Ascending aorta (tissue), 2 donors: ENCODE measurements at places on chromosomes 1 and 21. TPM values are rescaled to one million over a fixed set of nuclear protein-coding genes. Genes with fewer than 3 reads are reported as not detected.
A peak's percentile ranks its signal among the peaks of the same experiment; 100 is the strongest.

Gene DSCAM
- not detected for total RNA-seq

Gene BRDT
- not detected for total RNA-seq

Gene PLCH2
- not detected for total RNA-seq

- no peak overlapping the region for H3K27ac ChIP-seq
- H3K4me3 ChIP-seq = no peak overlapping the region
- H3K4me1 ChIP-seq = peaks cover 4% of the 10 kb centered on the region
- DNase-seq = no peak
- H3K27me3 ChIP-seq = no peaks in the 10 kb centered on the region
Observed at GRCh38 chr1:207308451-207309190, 12.9 kb upstream of the CD55 start.

- no peaks in the 10 kb centered on the region for H3K27me3 ChIP-seq
- no peak overlapping the region for H3K4me3 ChIP-seq
- no peaks in the 10 kb centered on the region for H3K4me1 ChIP-seq
- DNase-seq = no peak
- H3K36me3 ChIP-seq = no peaks in the 10 kb centered on the region
Observed at GRCh38 chr1:55572878-55573734, 357.9 kb upstream of the USP24 start.

DNA sequence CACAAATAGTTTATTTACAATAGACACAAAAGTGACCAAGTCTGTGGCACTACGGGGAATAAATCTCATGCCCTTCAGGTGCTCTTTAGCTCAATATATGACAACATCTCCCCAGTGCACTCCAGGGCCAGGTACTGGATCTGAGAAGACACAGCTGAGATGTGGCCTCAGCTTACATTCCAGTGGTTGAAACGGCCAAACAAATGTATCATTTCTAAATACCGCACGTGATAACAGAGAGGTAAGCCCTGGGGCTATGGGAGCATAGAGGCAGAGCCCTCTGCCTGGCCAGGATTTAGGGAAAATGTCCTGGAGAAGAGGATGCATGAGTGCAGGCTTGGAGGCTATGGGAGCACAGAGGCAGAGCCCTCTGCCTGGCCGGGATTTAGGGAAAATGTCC, 630.5 kb downstream of the SMYD3 start:
- H3K4me3 ChIP-seq = no peak overlapping the region
- no peak overlapping the region for H3K27ac ChIP-seq
- H3K27me3 ChIP-seq = no peaks in the 10 kb centered on the region
- H3K36me3 ChIP-seq = no peaks in the 10 kb centered on the region

- peak overlapping the region; percentile 80 for H3K27ac ChIP-seq
- peaks cover 30% of the 10 kb centered on the region for H3K4me1 ChIP-seq
- no peak for DNase-seq
- H3K27me3 ChIP-seq = no peaks in the 10 kb centered on the region
- H3K4me3 ChIP-seq = peak overlapping the region; percentile 82
- H3K36me3 ChIP-seq = no peaks in the 10 kb centered on the region
Observed at GRCh38 chr1:27153927-27154358, 982 bp downstream of the SLC9A1 start.

DNA sequence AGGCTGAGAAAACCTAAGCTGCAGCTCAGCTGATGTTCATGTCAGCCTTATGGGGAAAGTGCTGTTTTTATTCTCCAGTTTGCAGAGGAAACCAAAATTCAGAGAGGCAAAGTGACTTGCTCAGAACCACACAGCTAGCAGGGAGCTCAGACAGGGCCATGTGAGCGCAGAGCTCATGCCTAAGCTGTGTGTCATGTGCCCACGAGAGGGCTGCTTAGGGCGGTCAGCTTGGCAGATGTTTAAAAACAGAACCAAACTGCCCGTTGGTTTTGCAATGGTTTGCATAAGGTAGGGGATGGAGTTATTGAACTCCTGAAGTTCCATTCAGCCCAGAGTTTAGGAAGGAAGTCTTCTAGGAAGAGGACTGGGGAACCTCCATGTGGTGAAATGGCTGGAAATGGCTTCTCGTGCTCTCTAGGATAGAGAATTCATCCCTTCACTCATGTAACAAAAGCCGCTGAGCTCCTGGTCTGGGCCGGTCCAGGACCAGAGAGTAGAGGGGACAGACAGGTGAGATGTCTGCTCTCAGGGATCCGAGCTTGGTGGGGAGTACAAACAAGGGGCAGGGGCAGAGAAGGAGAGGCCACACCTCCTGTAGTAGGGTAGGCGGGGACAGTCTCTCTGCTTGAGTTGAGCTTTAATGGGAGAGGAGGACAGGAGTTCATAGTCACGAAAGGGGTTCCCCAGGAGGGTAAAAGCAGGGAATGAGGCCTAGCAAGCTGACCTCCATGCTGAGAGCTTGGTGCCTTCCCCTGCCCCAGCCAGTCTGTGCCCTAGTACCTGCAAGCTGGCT, 46.9 kb downstream of the ARHGEF10L start:
- peaks cover 11% of the 10 kb centered on the region for H3K36me3 ChIP-seq
- H3K4me3 ChIP-seq = no peak overlapping the region
- no peaks in the 10 kb centered on the region for H3K27me3 ChIP-seq
- peak; percentile 55 for DNase-seq
- H3K27ac ChIP-seq = peak overlapping the region; percentile 85

DNA sequence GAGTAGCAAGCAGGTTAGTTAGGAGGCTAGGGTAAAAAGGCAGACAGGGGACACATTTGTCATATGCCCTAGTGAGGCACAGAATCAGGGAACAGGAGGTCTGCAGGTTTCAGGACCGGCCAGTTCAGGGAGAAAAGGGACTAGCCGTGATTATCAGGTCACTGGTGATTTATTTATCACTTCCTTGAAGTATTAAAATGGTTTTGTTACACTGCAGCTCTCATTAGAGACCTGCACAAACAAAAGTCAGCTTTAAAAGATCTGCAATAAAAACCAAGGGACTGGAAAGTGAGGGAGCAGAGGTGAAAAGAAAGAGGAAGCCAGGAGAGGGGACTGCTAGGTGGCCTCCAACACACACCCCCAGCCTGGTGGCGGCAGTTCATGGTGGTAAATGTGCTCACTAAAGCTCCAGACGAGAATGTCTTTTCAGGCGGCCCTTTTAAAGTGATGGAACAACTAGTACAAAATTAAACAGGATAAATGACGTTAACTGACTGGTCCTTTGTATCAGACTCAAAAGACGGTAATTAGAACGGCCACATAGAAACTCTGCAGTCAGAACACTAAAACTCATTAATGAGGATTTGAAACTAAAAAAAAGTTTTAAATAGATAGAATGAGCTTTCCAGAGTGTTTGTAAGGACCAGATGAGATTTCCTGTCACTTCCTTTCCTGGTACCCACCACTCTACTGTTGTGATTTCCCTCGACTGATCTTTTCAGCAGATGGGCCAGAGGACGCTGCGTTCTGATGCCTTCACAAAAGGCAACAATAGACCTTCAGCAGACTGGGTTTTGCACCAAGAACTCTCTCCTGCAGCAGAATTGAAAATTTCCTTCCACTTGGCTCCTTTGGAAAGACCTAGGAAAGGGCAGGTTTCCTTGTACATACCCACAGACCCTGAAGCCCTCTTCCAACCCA, 136.8 kb downstream of the NTPCR start:
- DNase-seq = no peak
- H3K27me3 ChIP-seq = no peaks in the 10 kb centered on the region
- no peak overlapping the region for H3K4me3 ChIP-seq
- no peaks in the 10 kb centered on the region for H3K36me3 ChIP-seq
- H3K27ac ChIP-seq = no peak overlapping the region

- no peaks in the 10 kb centered on the region for H3K27me3 ChIP-seq
- peak overlapping the region; percentile 97 for H3K27ac ChIP-seq
- no peaks in the 10 kb centered on the region for H3K4me1 ChIP-seq
- H3K36me3 ChIP-seq = peaks cover 4% of the 10 kb centered on the region
Observed at GRCh38 chr21:42010507-42011495, 641 bp upstream of the ZBTB21 start.

- no peaks in the 10 kb centered on the region for H3K36me3 ChIP-seq
- peak overlapping the region; percentile 78 for H3K4me3 ChIP-seq
- H3K27me3 ChIP-seq = no peaks in the 10 kb centered on the region
- peaks cover 32% of the 10 kb centered on the region for H3K4me1 ChIP-seq
Observed at GRCh38 chr1:156767879-156768604, 707 bp downstream of the PRCC start.

GRCh38 chr1:238088560-238089290, 198.0 kb upstream of the ZP4 start:
- DNase-seq = no peak
- no peaks in the 10 kb centered on the region for H3K36me3 ChIP-seq
- H3K4me3 ChIP-seq = no peak overlapping the region
- H3K4me1 ChIP-seq = no peaks in the 10 kb centered on the region
- no peak overlapping the region for H3K27ac ChIP-seq

GRCh38 chr1:177227978-177228692, 57.4 kb downstream of the BRINP2 start:
- no peak overlapping the region for H3K4me3 ChIP-seq
- no peaks in the 10 kb centered on the region for H3K4me1 ChIP-seq
- H3K36me3 ChIP-seq = no peaks in the 10 kb centered on the region

GRCh38 chr1:118960567-118961136, 27.5 kb downstream of the TBX15 start:
- H3K27ac ChIP-seq = no peak overlapping the region
- H3K4me1 ChIP-seq = no peaks in the 10 kb centered on the region
- no peak for DNase-seq
- H3K36me3 ChIP-seq = no peaks in the 10 kb centered on the region
- no peaks in the 10 kb centered on the region for H3K27me3 ChIP-seq
- no peak overlapping the region for H3K4me3 ChIP-seq

DNA sequence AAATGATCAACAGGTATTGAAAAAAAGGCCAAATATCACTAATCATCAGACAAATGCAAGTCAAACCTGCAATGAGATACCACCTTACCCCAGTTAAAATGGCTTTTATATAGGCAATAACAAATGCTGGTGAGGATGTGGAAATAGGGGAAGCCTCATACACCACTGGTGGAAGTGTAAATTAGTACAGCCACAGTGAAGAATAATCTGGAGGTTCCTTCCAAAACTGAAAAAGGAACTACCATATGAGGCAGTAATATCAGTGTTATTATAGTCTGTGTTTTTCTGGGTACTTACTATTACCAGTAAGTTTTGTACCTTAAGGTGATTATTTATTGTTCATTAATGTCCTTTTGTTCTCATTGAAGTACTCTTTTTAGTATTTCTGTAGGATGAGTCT, 201.3 kb downstream of the MRPL39 start:
- no peak overlapping the region for H3K4me3 ChIP-seq
- no peaks in the 10 kb centered on the region for H3K4me1 ChIP-seq
- no peak overlapping the region for H3K27ac ChIP-seq
- H3K36me3 ChIP-seq = no peaks in the 10 kb centered on the region
- no peaks in the 10 kb centered on the region for H3K27me3 ChIP-seq

DNA sequence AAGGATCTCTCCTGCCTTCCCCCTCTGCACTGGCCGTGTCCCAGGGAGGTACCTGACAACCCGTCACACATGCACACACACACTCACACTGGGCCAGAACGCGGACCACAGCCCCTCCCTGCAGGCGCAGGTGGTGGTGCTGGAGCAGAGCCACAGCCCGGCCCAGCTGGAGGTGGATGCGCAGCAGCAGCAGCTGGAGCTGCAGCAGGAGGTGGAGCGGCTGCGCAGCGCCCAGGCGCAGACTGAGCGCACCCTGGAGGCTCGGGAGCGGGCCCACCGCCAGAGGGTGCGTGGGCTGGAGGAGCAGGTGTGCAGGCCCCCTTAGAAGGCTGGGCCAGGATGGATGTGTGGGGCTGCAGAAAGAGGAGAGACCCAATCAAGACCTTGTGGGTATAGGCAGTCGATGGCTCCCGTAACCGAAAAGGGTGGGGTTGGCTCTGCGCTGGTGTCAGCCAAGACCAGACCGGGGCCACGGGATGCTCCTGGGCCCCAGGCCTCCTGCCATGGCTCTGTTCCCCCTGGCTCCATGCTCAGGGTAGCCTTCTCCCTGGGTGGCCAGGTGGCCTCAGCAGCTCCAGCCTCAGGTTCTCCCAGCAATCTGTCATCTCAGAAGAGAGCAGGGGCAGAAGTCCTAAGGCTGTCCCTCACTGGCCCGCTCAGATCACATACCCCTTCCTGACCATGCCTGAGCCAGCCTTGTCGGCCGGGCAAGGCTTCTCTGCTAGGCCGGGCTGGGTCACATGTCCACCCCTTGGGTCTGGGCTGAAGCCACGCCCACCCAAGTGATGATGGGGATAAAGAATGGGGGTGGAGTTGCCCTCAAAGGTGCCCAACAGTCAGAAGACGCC, 8.9 kb downstream of the MFAP2 start:
- no peak overlapping the region for H3K4me3 ChIP-seq
- H3K27me3 ChIP-seq = no peaks in the 10 kb centered on the region
- peak overlapping the region; percentile 85 for H3K27ac ChIP-seq
- no peak for DNase-seq
- peaks cover 8% of the 10 kb centered on the region for H3K4me1 ChIP-seq
- peaks cover 7% of the 10 kb centered on the region for H3K36me3 ChIP-seq
